Endothelial cell (in vitro differentiated cells): ENCODE measurements at places on chromosomes 3 and 15. TPM values are rescaled to one million over a fixed set of nuclear protein-coding genes. Genes with fewer than 3 reads are reported as not detected.

Gene SCAMP5
- total RNA-seq: 132 TPM

DNA sequence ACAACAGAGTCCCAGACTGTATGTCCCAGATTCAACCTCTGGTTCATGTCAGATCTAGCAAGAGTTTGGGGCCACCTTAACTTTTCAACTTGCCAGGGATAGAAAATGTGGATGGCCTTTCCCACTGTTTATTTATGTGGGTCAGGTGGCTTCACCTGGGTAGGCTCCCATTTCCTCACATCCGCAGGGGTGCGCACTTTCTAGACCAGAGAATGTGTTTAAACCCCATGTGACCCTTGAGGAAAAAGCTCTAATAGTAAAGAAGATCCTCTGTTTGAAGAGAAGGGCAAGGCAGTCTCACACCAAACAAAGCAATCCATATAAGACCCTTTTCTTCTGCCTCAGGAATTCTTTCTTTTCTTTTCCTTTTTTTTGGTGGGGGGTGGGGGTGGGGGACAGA is 167.2 kb upstream of the TSC22D2 start:
- no peaks in the 10 kb centered on the region for H3K27me3 ChIP-seq
- DNase-seq: no peak
- no peak overlapping the region for H3K27ac ChIP-seq
- H3K36me3 ChIP-seq: no peaks in the 10 kb centered on the region

Gene TMCO5A
- total RNA-seq: not detected

DNA sequence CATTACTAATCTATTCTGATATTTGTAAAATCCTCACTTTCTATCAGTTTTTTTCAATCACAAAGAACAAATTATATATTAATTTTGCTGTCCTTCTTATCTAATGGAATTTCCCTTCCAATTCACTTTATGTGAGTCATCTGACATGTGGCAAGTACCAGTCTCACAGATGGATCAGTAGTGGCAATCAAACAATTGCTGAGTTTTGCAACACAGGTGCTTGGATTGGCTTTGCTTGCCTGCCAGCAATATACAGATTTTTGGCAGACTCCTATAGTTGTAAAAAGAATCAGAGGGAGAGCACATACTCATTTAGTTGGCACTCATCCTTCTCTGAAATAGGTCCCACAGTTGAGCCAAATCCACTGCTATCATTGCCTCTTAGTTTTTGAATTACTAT is 83.7 kb downstream of the BCHE start:
- H3K36me3 ChIP-seq: no peaks in the 10 kb centered on the region
- H3K27me3 ChIP-seq: no peaks in the 10 kb centered on the region
- H3K4me1 ChIP-seq: peaks cover 3% of the 10 kb centered on the region
- no peak overlapping the region for H3K4me3 ChIP-seq
- no peak for DNase-seq
- H3K27ac ChIP-seq: no peak overlapping the region

GRCh38 chr3:149245738-149246451 is 24.3 kb upstream of the CP start:
- no peak overlapping the region for H3K27ac ChIP-seq
- peaks cover 2% of the 10 kb centered on the region for H3K27me3 ChIP-seq
- no peak overlapping the region for H3K4me3 ChIP-seq
- no peak for DNase-seq
